Liver (tissue), 10 donors: ENCODE measurements at places on chromosomes 16 and 17.

DNA sequence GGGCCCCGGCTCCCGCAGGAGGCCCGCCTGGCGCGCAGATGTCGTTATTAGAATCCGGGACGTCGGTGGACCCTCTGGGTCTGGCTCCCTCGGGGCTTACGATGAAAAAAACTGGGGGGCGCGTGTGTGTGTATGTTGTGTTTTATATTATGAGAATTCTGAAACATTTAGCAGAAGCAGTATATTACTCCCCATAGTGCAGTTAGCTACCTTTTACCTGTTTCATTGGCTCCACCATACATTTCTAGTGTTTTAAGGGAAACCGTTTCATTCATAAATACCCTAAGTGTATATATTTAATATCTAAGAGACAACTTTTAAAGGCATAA lies 486 bp upstream of the DNAJA2 start:
- no peak for DNase-seq

- no peak for DNase-seq
Observed at GRCh38 chr17:1640329-1641064, 5.0 kb downstream of the SCARF1 start.

GRCh38 chr17:38702916-38703741 lies 1.9 kb upstream of the MLLT6 start:
- DNase-seq = no peak

GRCh38 chr16:29943846-29944799 lies 17.8 kb upstream of the TMEM219 start:
- DNase-seq = no peak

DNA sequence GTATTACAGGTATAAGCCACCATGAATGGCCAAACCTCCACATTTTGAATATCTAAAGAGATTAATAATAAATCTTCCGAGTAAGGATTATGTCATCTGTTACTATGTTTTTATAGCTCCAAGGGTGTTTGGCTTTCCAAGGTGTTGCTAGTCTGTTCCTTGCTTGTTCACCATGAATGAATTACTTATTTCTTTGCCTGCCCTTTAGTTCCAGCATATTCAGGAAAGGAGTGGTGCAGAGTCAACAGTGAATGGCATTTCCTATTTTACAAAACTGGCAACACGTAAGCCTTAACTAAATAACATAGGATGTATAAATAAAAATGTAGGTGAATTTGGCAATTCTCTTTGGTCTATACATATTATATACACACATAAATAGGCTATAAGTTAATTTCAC lies 70.3 kb downstream of the MYO1D start:
- DNase-seq = no peak

DNA sequence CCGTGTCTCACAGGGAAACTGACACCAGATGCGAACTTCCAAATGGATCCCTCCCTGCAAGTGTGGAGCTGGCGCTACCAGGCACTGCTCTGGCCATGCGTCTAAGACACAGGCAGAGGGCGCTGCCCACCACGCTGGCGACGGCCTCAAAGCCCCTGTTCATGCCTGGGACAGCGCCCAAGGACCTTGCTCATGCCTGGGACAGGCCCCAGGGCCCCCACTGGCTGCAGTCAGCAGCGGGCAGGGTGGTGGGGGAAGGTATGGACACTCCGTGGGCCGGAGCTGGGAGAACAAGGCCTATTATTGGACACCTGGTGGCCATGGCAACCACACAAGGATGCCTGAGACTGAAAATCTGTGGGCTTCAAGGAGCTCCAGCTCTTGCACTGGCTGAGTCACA lies 8.8 kb downstream of the ZG16B start:
- DNase-seq = peak; percentile 56

DNA sequence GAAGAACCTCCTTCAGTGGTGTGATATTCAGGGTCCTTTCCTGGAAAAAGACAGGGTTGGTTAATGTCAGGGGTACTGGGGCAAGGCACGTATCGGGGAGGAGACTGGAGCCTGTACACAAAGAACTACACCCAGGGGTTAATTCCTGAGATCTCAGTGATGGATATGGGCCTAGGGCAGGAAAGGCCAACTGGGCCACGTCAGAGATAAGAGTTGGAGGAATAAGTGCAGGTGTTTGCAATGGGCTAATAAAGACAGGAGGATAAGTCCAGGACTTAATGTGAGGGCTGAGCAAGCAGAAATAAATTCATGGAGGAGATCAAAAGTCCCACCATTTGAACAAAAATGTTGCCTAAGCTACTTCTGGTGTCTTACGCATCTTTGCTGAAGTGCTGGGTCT lies 10.4 kb upstream of the HERPUD1 start:
- DNase-seq = no peak

DNA sequence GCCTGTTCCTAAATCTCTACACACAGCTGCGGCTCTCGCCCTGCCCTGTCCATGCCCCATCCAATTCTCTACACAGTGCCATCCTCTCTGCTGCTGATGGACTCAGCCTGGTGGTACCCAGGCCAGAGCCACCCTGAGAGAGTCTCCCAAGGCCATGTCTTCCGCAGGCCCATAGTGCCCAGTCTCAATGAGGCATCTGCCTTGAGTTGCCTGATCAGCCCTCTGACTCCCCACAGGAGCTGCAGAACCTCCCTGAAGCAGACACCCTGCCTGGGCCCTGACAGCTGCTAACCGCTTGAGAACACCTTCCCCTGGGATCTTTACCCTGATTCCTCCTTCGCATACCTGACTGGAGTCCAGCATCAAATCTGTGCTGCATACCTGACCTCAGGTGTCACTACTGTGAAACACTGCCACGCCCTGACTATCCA lies 13.3 kb downstream of the TSPOAP1 start:
- peak; percentile 29 for DNase-seq

GRCh38 chr17:8060274-8060673 lies 21.4 kb downstream of the ALOX15B start:
- no peak for DNase-seq

- DNase-seq = no peak
Observed at GRCh38 chr17:55294042-55294751, 29.4 kb downstream of the HLF start.

- no peak for DNase-seq
Observed at GRCh38 chr16:80433623-80434022, 107.2 kb upstream of the DYNLRB2 start.

DNA sequence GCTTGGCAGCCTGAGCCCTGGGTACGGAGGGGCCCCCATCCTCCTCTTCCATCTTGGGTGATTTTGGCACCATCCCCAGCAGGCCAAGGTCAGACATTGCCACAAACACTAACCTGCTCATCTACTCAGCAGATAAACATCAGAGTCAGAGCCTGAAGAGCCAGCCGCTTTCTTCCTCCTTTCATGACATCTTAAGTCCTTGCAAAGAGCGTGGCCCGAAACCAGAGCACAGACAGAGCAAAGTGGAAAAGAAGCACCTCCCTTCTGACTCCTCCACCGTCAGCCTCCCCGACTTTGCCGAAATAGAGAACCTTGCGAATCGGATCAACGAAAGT lies 60.4 kb upstream of the RPH3AL start:
- DNase-seq = no peak

GRCh38 chr17:57636985-57637665 lies 108.0 kb downstream of the CCDC182 start:
- no peak for DNase-seq

DNA sequence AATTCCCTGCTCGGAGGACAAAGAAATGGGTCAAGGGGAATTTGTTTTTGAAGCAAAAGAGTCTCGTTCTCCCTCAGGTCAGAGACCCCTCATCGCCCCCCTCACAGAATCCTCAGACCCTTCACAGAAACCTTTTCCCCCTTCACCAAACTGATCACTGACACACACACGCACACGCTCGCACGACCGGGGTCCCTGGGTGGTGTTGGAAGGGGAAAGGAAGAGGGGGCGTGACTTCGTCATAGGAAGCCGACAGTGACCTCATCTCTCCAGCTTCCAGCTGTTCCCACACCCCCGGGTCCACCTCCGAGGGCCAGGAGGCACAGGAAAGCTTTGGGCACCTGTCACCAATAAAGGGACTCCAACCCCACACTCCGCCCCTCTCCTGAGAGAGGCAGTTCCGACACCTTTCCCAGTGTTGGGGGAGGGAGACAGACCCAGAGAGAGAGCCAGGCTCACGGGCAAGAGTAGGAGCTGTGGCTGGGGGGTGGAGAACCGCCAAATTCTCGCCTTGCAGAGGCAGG lies 1.2 kb downstream of the ASGR1 start:
- DNase-seq = peak; percentile 68

DNA sequence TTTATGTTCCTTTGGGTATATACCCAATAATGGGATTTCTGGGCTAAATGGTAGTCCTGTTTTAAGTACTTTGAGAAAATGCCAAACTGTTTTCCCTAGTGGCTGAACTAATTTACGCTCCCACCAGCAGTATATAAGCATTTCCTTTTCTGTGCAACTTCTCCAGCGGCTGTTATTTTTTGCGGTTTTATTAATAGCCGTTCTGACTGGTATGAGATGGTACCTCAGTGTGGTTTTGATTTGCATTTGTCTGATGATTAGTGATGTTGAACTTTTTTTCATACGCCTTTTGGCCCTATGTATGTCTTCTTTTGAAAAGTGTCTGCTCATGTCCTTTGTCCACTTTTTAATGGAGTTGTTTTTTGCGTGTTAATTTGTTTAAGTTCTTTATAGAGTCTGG lies 25.8 kb upstream of the TEKT1 start:
- no peak for DNase-seq

DNA sequence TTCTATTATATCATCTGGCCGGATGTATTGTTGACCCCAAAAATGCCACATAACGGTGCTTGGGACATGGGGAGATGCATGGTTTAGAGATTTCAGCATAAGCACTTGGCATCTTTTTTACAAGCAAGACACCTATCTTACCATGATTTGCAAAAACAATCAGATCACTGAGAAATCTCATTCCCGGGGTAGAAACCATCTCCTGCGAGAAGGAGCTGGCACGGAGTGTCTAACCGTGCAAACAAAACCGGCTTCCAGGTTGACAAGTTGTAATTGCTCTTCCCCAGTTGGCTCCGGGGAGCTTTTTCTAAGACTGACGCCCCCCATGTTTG lies 1.0 kb downstream of the SLC16A6 start:
- DNase-seq = no peak
